Mesothelial cell of epicardium (in vitro differentiated cells): ENCODE measurements at places on chromosomes 5 and 9.

DNA sequence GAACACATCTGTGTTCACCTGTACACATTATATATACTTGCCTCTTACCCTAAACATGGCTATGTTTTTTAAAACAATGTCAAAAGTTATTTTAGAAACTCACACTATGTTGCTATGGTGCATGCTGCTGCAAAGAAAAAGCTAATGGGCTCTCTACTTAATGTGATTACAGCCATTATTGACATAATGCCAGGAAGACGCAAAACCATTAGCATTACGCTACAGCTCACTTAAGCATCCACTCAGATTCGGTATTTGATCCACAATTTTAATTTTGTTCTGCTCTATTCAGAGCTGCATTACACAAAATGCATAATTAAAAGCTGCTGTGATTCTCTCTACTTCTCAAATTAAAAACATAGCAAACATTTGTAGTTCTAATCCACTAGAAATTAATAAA, 395.2 kb downstream of the BNC2 start:
- no peak for DNase-seq

DNA sequence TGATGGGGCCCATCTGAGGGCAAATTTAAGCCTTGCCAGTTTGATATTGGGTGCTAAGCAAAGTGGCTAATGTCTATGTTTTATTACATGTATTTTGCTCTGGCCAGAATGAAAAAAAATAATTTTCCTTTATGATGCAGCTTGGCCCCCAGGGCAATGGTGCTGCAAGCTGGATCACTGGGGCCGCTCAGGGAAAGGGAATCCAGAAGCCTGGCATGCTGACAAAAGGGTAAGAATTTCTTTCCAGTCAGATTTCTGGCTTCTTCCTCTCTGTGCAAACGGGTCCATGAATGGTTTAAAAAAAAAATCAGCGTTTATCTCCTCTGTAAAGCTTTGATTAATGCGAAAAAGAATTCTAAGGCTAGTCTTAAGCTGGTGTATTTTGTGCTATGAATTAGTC, 138.4 kb downstream of the MAPKAP1 start:
- no peak for DNase-seq

DNA sequence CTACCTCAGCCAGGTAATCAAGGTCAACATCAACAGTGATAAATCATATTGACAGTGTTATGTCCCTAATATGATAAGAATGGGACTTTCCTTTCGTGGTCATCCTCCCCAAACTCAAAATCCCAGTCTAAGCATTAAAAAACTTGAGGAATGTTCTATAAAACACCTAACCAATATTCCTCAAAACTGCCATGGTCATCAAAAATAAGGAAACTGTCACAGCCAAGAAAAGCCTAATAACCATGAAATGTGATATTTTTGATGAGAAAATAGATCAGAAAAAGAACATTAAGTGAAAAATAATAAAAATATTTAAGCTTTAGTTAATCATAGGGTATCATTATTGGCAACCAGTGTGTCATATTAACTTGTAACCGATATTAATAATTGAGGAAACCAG, 232.1 kb upstream of the ATP10B start:
- no peak for DNase-seq

DNA sequence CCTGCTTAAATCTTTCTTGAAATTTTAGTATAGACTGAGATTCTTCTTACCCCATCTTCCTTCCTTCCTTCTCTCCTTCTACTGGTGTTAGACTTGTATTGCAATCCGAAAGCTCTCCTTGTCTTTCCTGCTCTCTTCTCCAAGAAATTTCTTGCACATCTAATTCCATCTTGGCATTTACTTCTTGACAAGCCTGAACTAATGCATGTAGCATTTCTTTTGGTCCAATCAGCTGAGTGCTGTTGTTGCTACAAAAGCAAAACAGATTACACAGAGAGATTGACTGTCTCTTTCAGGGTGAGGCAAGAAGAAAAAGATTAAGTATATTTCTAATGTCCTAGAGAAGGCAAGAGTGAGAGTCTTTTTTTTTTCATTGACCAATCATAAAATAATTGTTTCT, 51.6 kb upstream of the MAP1B start:
- no peak for DNase-seq

DNA sequence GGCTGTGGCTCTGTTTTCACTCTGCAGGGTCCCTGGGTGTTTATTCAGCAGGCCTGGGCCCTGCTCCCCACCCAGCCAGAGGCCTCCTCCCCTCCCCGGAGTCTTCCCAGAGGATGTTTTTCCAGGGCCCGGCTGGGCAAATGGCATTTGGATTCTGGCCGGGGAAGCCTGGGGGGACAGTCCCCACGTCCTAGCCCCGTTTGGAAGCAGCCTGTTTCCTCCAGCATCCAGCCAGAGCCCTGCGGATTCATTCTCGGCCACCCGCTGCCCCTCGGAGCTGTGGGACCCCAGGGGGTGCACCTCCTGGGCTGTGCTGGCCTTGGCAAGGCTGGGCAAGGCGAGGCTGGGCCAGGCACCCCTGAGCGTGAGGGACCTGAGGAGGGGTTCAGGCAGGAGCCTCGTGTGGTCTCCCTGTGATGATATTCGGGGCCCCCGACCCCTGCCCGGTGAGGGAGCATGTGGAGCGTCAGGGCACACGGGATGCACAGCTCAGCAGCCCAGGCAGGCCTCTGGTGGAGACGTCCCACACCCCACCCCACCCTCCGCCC, 48.8 kb upstream of the EGFL7 start:
- no peak for DNase-seq

DNA sequence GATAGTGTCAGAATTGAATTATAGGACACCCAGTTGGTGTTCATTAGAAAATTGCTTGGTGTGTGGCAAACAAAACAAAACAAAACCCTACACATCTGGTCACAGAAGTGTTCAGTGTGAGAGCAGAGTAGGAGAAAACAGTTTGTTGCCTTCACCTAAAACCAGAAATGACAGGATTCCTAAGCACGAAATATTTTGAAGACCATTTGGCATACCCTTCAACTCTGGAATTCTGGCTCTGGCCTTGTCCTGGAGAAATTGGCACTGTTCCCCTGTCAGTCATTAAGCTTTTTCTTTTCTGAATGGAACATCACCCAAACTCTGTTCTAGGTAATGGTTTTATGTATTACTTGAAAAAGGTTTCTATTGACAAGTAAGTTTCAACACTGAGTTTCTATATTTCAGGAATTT, 110.2 kb upstream of the PCA3 start:
- DNase-seq, result no peak

GRCh38 chr9:94212531-94212930, 46.6 kb upstream of the ZNF169 start:
- no peak for DNase-seq

DNA sequence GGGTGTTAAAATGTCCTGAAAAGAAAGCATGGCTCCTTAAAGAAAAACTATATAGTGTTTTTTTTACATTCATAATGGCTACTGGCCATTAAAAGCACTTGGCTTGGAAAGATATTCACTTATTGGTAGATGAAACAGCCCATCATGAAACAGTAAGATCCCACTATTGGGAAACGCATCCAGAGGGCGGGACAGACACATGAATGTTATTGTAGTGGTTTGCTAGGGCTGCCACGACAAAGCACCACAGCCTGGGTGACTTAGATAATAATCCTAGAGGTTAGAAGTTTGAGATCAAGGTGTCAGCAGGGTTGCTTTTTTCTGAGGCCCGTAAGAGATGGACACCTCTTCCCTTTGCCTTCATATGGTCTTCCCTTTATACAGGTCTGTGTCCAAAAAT, 139.4 kb upstream of the ANKH start:
- no peak for DNase-seq

DNA sequence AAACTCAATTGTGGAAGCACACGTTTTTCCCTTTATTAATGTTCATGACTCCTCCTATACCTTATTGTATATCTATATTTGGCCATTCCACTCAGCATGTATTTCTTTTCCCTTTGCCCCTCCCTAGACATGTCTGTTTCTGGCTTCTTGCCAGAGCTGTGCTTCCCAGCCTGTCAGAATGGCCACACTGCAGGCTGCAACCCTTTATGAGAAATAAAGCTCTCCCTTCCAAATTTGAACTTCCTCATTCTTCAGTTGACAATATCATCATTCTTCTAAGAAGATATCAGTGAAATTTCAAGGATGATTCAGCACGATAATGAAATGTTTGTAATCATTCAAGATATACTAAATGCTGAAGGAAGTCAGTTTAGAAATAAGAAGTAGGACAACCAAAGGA, 107.6 kb upstream of the PRSS3 start:
- DNase-seq, result peak; percentile 53

GRCh38 chr5:1472964-1473628, 27.9 kb upstream of the SLC6A3 start:
- DNase-seq, result no peak

GRCh38 chr5:57486027-57486602, 3.5 kb upstream of the ACTBL2 start:
- no peak for DNase-seq
